ENCODE measurements at places on chromosomes 6 and 20.
A peak's percentile ranks its signal among the peaks of the same experiment; 100 is the strongest.

- DNase-seq, result peak; percentile 57
Measured at GRCh38 chr6:44264154-44265006, 971 bp downstream of the NFKBIE start.

DNA sequence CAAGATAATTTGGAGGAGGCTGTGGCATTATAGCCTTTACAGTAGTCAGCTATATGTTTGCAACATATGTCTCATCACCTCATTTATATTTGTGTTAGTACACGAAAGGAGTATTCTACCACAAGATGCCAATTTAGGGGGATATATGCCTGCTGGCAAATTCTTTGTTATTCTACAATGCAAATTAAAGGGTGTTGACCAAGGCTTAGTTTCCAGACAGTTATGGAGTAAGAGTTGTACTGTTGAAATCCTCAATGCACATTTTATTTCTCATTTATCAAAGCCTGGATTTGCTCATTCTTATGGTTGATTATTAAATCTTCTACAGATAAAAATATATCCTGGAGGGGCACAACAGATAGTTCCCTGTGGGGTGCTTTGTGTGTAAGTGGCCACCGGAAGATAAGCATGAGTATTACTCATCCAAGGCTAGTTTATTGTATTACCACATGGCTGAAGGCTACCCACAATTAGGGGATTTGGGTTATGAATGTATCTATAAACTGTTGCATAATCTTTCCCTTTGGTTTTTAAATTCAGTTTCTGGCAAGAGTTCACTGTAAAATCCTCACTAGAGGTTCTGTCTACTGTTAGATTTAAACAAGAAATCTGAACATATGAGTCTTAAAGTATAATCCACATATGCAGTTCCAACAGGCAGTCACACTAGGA, 9.0 kb downstream of the CST9 start:
- DNase-seq, result no peak

GRCh38 chr6:163733061-163733460, 318.5 kb downstream of the QKI start:
- DNase-seq, result no peak

GRCh38 chr6:162471842-162472241, 255.7 kb downstream of the PRKN start:
- no peak for DNase-seq

- no peak for DNase-seq
Measured at GRCh38 chr20:44402391-44403193, 47.1 kb downstream of the HNF4A start.

- DNase-seq, result no peak
Measured at GRCh38 chr6:43129434-43130194, 41.5 kb upstream of the SRF start.

GRCh38 chr6:142675517-142675916, 269.5 kb downstream of the HIVEP2 start:
- no peak for DNase-seq

- no peak for DNase-seq
Measured at GRCh38 chr6:67971812-67972211, 663.3 kb upstream of the ADGRB3 start.

GRCh38 chr6:115891111-115891669, 169.5 kb downstream of the FRK start:
- DNase-seq, result peak; percentile 24

DNA sequence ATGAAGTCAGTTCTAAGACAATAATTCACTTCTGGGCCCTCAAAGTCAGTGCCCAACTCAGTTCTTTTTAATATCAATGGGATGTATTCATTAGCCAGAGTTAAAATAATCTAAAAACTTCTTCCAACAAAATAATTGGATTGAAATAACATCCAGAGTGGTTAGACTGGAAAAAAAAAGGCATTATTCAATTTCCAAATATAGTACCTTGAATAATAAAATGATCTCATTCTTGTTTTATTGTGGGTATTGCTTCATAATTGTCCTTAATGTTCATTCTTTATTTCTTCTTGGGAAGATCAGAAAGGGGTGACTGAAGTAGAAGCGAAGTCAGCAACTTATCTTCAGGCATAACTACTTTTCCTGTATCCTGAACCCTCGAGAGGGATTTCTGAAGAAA, 85.1 kb upstream of the JARID2 start:
- no peak for DNase-seq

- DNase-seq, result no peak
Measured at GRCh38 chr6:167469672-167470071, 144.8 kb downstream of the TTLL2 start.

DNA sequence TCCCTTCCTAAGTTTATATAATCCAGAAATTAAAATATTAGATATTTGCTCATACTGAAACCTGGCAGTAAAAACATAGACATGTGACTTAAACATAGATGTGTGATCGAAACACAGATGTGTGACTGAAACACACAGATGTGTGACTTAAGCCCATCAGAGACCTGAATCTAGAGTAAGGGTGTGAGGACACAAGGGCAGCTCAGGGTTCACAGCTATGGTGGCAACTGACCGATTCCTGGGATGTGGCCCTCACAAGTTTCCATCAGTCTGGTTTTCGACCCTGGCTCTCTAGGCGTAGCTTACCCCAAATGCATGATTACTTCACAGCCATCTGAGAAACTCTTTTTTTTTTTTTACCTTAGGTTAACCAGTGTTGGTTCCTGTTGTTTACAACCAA, 137.0 kb downstream of the NRN1 start:
- no peak for DNase-seq

DNA sequence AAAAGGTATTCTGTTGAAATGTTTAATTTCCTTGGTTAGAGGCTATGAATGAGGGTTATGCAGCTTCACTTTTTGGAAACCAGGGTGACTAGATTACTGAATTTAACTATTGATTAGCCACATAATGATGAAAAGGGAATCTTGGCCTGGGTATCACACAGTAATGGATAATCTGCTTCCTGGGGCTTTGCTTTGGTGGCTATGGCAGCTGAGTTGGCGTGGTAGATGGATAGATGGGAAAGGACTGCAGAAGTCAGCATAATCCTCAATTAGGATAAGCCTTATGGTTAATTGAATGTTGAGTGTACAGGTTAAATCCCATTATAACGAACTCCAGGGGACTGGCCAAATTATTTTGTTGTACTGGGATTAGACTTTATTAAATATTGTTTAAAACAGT, 5.2 kb downstream of the NCOA3 start:
- no peak for DNase-seq

DNA sequence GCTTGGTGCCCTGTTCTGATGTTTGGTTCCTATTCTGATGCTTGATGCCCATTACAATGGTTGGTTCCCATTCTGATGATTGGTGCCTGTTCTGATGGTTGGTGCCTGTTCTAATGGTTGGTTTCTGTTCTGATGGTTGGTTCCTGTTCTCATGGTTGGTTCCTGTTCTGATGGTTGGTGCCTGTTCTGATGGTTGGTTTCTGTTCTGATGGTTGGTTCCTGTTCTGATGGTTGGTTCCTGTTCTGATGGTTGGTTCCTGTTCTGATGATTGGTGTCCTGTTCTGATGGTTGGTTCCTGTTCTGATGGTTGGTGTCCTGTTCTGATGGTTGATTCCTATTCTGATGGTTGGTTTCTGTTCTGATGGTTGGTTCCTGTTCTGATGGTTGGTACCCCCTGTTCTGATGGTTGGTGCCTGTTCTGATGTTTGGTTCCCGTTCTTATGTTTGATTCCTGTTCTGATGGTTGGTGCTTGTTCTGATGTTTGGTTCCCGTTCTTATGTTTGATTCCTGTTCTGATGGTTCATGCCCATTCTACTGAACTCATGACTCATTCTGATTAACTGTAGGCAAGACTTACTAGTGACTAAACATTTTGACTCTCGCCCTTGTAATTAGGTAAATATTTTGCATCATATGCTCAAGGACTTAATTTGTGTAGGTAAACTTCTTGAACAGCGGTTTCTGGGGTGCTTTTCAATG, 146.2 kb downstream of the DLL1 start:
- no peak for DNase-seq

- peak; percentile 25 for DNase-seq
Measured at GRCh38 chr20:63830841-63831588, at the start of gene ZBTB46. Gene ZBTB46 (minus strand): TSS chr20:63831264. CDS start chr20:63790757, 40,507 bp downstream.

GRCh38 chr6:159134701-159135364, 34.4 kb upstream of the FNDC1 start:
- DNase-seq, result peak; percentile 75

- no peak for DNase-seq
Measured at GRCh38 chr6:149451376-149452036, 33.3 kb downstream of the ZC3H12D start.

- DNase-seq, result no peak
Measured at GRCh38 chr20:61660559-61660958, 405.1 kb downstream of the TAF4 start.

DNA sequence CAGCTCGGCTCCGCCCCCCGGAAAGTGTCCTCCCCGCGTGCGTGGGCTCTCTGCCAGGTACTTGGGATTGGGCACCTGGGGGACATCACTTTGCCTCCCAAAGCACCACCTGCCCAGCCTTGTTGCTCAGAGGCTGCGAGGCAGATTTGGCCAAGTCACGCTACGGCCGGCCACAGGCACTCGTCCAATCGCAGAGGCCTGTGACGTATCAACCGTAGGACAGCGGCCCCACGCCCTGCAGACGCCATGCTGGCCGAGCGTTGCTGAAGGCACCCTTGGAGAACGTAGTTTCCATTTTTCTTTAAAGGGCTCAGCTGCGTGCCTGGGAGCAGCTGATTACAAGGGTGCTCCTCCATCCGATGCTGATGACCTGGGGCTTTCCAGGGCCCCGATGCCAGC, 3.1 kb downstream of the NTSR1 start:
- DNase-seq, result no peak

DNA sequence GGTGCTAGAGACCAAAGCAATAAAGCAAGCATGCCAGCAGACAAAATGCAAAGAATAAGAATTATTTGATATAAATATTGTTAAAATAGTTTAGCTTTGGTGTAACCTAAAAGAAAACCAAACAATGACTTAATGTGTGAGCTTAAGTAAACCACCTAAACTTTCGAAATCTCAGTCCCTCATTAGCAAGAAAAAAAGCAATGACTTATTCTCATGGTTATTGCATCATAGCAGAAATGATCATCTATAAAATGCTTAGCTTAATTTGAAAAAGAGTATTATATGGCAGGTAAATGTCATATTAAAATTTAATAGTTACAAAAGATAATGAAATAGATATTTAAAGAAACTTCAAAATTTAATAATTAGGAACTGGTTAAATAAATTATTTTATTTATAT, 1395.7 kb upstream of the EYS start:
- DNase-seq, result no peak

DNA sequence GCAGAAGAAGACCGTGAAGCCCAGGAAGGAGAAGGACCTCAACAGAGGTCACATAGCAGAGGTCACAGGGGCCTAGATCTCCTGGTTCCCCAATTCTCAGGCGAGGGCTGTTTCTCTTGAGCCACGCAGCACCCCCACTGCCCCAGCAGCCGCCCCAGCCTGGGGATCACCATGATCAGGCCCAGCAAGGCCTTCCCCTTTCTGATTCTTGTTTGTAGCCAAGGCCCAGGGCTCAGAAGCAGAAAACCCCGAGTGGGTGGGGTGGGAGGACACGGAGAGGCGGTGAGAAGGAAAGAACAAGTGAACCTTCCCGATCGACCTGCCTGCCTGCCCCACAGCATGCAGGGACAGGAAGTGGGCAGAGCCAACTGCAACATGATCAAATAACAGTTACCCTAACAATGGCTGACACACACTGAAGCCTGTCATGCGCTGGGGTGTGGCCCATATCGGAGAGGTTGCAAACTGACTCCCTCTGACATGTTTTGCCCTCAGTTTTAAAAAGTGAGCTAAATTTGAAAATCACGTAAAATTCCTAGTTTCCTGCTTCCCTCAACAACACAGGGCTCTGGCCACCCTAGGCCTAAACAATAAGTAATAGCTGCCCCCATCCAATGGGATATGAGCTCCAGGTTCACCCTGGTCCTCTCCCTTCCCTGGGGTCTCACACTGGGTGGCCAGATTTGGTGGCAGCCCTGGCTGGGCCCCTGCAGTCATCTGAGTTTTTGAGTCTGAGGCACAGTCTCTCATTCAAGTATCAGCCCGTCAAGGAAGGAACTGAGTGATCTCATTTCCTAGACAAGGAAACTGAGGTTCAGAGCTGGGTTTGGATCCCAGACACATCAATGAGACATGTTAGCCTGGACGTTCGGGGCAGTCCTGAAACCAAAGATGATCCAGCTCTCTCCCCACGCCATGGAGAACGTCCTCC, 6.5 kb downstream of the PEDS1 start:
- DNase-seq, result peak; percentile 82

- DNase-seq, result peak; percentile 10
Measured at GRCh38 chr6:82006027-82006738, 241.4 kb downstream of the IBTK start.

- no peak for DNase-seq
Measured at GRCh38 chr6:104396077-104396476, 463.6 kb downstream of the HACE1 start.

GRCh38 chr6:166658115-166658791, 31.2 kb upstream of the RPS6KA2 start:
- no peak for DNase-seq

GRCh38 chr20:46283426-46284039, 24.8 kb downstream of the CDH22 start:
- DNase-seq, result no peak

DNA sequence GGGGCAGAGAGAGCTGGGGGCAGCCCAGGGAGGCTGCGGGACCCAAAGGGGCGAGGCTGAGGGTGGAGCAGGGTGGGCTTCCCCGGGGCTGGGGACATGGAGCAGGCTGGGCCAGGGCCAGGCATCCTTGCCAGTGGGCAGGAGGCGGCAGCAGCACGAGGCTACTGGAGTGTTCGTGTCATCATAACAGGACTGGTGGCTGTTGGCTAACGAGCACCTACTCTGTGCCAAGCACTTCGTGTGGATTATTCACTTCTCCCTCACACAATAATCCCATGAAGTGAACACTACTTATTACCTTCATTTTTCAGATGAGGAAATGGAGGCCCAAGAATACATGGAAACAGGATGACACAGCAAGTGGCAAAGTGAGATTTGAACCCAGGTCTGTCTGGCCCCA, 41.7 kb downstream of the GRM4 start:
- no peak for DNase-seq

- DNase-seq, result peak; percentile 86
Measured at GRCh38 chr6:24743265-24743943, 24.4 kb upstream of the C6orf62 start.

GRCh38 chr6:81666481-81666880, 86.0 kb downstream of the TENT5A start:
- DNase-seq, result no peak
